ENCODE measurements at places on chromosomes 4 and X.
A peak's percentile ranks its signal among the peaks of the same experiment; 100 is the strongest.

DNA sequence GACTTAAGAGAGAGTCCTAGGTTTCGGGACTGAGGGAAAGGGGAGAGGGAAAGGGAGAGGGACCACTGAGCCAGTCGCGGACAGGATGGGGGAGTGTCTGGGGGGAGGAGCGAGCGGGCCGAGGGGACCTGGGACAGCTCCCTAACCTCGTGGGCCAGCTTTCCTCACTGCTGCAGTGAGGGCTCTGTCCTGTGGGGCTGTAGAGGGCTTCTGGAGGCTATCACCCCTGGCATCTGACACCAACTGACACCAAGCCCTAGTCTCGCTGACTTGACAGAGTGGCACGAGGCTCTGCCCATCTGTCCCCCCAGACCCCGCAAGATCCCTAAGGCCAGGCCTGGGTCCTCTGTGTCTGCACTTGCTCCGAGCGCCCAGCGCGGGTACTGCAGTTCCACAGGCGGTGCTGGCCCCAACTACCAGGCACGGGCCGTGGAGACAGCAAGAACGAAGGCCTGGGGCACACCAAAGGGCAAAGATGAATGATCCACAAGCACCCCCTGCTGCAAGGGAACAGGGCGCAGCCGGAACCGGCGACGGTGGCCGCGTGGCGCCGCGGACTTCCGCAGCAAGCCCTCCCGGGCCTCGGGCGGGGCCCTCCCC, 465 bp downstream of the HAUS7 start:
- no peak for DNase-seq

GRCh38 chrX:82320569-82320968, 1118.7 kb downstream of the SH3BGRL start:
- DNase-seq, result no peak

DNA sequence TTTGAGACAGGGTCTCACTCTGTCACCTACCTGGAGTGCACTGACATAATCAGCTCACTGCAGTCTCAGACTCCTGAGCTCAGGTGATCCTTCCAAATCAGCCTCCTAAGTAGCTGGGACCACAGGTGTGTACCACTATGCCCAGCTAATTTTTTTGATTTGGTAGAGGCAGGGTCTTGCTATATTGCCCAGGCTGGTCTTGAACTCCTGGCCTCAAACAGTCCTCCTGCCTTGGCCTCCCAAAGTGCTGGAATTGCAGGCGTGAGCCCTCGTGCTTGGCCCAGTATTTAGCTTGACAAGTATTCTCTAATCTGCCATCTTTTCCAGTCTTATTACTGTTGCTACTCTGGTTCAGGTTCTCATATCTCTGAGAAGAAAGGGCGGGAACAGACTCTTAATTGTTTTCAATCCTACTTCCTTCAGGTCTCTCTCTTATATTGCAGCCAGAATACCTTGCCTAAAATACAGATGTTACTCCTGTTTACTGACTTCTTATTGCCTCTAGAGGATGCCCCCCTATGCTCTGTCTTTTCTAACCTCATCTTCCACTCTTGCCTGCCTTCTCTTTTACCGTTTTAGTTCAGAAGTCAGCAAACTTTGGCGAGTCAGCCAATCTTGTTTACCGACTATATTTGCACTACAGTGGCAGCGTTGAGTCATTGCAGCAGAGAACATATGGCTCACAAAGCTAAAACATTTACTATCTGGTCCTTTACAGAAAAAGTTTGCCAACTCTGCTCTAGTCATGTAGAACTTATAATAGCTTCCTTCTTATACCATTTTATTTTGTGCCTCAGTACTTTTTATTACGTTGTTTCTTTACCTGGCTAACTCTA, 19.0 kb downstream of the MRPL1 start:
- DNase-seq, result no peak

DNA sequence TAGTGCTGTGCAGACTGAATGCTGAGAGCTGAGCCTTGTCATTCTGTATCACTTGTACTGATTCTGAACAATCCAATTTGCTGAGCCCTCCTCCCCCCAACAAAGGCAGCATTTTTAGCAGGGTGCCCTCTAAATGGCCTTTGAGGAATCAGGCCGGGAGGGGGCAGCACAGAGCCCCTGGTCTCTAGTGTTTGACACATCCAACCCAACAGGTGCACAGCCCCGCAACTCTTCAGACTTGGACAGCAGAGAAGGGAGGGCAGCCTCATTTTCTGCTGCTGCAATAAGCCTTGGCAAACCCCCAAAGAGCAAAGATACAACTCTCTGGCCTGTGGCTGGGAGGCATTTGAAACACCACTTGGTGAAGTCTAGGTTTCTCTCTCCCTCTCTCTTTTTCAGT, 3.4 kb downstream of the ATP1B4 start:
- DNase-seq, result peak; percentile 14

DNA sequence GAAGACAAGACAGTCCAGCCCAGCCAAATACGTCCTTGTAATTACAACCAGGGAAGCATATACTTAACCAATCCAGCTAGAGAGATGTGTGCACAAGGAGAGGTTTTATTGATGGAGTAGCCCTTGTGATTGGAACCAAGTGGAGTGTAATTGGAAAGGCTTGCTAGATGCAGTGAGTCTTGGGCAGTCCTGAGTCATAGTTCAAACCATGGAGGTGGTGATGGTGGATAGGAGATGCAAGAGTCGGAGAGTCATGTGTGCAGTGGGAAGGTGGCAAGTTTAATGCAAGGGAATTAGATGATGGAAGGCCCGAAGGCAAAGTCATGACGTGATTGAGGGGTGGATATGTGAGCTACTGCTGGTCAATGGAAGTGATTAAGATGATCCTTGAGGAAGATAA, 63.7 kb downstream of the PHEX start:
- no peak for DNase-seq

DNA sequence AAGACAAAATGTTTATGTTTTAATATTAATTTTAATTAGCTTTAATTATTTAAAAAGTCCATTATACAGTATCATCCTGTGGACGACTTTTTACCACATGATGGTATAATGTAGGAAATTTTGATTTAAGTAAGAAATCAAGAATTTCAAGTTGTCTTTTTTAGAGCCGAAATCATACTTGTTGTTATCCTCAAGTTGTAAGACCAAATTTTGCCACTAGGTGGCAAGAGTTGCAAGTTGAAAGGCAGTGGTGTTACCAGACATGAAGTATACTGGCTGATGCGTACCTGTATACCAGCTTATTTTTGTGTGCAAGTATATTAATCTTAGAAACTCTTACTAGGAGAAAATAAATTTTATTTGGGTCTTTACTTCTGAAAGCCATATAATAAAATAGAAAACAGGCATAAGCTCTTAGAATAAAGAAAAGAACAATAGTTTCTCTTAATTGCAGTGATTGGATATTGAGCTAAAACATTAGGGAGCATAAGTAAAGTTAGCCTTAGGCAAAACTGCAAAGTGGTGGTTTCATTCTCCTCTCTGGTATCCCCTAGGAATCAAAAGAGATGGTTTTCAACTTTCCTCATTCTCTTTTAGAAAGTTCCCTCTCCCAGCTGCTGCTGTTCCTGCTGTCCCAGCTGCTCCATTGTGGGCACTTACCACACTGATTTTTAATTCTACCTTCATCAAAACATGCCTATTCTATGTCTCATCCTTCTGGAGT, 118.0 kb upstream of the WDFY3 start:
- DNase-seq, result no peak

DNA sequence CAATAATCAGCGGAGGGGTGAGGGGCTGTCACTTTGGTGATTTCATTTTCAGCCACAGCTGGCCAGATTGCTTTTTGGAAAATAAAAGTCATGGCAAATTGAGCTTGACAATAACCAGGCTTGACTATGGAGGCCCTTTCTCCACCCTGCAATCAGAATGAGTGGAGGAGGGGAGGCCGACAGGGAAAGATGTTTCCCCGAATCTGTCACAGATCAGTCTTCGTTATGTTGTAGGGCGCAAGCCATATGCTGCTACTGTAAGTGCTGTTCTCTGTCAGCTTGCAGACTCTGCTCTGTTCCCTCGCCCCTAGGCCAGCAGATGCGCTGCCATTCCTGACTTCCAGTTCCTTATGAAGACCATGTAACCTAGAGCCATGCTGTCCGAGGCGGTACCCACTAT, 114.1 kb downstream of the MGST2 start:
- DNase-seq, result no peak

DNA sequence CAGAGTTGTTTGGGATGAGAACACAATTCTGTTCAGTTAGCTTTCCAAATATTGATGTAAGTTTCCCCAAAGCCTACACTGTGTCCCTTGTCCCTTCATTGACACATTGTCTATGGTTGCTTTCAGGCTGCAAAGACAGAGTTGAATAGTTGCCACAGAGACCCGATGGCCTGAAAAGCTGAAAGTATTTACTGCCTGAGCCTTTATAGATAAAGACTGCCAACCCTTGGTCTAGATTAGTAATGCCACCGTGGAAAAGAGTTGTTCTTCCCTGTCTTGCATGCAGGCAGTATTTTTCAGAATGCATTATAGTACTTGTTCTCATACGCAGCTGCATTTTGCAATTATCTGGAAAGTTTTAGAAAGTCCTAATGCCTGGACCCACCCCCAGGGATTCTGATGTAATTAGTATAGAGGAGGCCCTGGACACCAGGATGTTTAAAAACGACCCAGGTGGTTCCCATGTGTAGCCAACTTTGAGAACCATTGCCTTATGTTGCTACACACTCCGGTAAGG, 180.8 kb downstream of the FRMPD4 start:
- no peak for DNase-seq

- DNase-seq, result no peak
Observed at GRCh38 chr4:116862592-116862991, 222.8 kb downstream of the TRAM1L1 start.

DNA sequence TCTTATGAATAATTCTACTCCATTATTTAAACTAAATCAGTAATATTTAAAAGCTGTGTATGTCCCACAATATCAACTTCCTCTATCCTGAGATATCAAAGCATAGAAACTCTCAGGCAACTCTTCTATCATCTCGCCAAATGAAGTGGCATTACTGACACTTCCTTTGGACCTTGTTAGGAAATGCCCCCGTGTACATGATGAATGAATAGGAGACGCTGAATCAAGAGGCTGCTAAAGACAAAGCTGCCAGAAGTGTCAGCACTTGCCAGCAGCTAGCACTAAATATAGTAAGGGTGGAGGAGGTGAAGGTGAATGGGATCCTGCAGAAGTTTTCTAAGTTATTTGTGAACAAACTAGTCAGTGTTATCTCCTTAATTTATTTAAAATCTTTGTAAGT, 99.5 kb upstream of the BLTP1 start:
- no peak for DNase-seq

GRCh38 chr4:188534917-188535316, 395.7 kb downstream of the TRIML1 start:
- no peak for DNase-seq

- DNase-seq, result no peak
Observed at GRCh38 chr4:39308611-39309010, 57.6 kb downstream of the RFC1 start.

- DNase-seq, result no peak
Observed at GRCh38 chrX:22122510-22122909, 90.4 kb downstream of the PHEX start.
